ENCODE measurements at places on chromosomes 6 and 20. TPM values are rescaled to one million over a fixed set of nuclear protein-coding genes. Genes with fewer than 3 reads are reported as not detected.

DNA sequence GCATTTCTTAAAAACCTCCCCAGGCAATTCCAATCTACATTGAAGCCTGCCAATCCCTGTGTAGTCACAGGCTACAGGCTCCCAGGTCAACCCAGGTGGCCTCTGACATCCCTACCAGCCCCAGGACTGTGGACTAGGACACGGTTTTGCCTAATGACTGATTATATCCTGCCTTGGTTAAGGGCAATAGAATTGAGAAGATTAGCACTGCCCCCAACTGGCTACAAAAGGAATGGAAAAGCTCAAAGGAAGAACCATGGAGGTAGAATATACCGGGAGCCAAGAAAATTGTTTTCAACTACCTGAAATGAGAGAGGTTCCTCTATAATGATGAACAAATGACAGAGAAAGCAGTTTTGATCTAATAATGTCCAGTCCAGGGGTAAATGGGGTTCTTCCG lies 421.1 kb upstream of the AGPAT4 start:
- DNase-seq, result no peak

DNA sequence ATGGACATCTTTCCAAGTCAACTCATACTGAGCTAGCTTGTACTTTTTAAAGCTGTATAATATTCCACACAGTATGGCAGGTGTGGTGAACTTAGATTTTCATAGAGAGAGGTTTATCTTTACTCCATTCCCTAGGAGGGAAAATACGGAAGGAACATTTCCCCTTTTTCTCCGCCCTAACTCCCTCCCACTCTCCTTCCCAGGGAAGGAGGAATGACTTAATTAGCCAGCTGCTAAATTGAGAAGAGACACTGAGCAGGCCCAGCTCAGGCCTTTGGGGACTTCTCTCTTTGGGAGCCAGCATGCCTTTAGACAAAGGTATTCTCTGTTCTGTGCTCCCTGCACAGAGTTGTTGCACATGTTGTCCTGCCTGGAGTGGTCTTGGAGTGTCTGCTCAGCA lies 46.1 kb downstream of the MBOAT1 start:
- DNase-seq, result no peak

DNA sequence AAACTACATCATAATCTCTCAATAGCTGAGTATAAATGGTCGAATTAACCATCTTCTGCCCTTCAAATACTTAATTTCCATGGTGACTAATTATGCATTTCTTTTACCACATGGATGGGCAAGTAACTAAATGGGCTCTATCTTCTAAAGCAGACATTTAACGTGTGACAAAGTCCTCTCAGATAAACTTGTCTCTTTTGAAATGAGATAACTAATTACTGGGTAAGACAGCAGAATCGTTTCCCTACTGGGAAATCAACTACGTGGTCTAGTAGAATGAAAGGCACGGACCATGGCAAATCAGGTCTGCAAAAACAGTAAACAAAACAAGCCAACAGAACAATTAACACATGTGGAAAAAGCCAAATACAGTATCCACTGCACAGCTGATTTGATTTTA lies 137.7 kb downstream of the BACH2 start:
- no peak for DNase-seq

DNA sequence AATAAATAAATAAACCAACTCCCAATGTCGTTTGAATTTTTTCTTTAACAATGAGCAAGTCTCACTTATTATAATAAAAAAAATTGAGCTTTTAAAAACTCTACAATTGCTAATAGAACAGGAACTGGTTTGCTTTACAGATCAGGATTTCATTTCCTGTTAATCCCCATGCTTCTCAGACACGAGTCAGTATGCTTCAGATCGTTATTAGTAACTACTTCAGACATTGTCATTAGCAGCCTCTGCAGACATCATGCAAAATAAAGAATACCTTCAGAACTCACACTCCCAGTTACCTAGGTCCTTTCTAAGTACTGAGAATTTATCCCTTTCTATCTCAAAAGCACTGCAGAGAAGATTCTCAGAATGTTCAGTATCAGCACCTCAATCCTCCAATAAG lies 10.0 kb upstream of the FAM210B start:
- DNase-seq, result no peak

DNA sequence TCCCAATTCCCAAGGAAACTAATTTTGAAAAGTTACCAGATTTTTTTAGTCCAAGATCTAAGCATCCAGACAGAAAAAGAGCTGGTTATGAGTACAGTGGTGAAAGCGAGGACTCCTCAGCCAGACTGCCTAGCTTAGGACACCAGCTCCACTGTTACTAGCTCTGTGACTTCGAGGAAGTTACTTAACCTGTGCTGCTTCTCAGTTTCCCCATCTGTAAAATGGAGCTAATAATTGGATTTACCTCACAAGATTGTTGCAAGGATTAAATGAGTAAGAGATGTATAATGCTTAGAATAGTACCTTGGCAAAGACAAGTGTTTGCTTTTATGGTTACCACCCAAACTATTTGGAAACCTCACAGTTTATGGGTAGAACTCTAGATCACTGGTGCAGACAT lies 1.1 kb downstream of the NT5DC1 start:
- no peak for DNase-seq

DNA sequence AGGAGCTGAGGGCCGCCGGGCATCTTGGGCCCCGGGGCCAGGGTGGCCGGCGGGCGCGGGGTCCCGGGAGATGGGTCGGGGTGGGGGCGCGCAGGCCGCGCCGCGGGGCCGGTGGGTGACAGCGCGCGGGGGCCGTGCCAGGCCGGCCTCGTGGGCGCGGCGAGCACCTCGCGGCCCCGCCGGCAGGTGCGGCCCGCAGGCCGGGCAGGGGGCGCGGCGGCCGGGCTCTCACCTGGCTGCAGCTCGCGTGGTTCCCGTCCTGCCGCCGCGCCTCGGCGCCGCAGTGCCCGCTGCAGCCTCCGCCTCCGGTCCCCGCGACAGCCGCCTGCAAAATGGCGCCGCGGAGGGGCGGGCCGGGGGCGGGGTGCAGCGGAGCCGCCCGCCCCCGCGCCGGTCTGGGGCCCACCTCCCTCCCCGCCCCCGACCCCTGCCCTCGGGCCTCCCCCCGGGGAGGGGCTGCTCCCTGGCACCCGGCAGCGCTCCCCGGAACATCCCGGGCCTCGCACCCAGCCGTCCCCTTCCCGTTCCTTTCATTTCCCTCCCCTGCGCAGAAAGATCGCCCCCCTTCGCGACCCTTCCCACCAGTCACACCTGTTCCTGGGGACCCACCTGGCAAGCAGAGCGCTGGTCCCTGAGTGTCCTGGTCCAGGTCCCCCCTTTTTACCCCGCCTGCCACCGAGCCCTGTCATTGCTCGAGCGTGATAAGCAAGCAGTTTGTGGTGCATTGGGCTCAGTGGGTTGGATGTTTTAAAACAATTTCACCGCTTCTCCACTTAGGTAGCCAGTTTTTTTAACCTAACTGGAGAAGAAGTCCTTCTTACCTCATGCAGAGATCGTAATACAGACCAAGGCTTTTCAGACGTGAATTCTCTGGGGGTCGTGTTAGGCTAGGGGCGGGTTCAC lies at the start of gene SLC23A2:
SLC23A2 (minus strand) TSS at position 337 of the 903 bp plus-strand sequence. CDS start 68,948 bp downstream, outside the sequence.
- DNase-seq, result no peak

The SRSF6 gene
- 33.7 TPM for total RNA-seq

The CRISP2 gene
- not detected for total RNA-seq
